Activated CD4-positive, CD25-positive, alpha-beta regulatory T cell (primary cell): ENCODE measurements at places on chromosomes 11 and 22.

DNA sequence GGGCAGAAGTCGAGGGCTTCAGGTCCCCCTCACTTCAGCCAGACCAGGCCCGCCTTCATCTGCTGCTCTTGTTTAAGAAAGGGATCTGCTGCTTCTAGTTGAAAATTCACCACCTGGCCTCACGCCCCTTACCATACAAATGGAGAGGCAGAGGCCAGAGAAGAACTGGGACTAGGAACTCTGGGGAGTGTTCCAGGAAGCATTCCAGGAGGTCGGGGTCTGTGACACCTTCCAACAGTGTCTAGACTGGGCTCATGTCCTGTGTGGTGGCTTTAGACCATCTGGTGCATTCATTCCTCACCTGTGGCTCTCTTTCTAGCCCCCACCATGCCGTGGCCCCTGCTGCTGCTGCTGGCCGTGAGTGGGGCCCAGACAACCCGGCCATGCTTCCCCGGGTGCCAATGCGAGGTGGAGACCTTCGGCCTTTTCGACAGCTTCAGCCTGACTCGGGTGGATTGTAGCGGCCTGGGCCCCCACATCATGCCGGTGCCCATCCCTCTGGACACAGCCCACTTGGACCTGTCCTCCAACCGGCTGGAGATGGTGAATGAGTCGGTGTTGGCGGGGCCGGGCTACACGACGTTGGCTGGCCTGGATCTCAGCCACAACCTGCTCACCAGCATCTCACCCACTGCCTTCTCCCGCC, 12.3 kb downstream of the TSKU start:
- no peak for DNase-seq

DNA sequence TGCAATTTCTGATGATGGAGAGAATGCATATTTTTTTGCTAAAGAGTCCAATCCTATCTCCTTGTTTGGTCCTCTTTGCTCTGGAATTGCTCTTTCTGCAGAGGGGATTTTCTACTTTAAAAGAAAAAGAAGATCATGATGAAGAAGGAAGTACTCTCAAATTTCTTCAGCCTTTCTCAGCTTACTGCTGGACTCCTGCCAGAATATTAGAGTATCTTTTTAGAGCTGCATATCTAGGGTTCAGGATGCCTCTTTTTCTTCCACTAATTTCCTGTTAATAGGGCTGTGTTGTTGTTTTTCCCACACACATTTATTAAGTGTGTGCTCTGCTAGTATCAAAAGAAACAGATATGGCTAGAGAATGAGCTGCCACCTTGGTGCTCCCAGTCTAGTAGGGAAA, 18.2 kb downstream of the UBASH3B start:
- DNase-seq, result no peak

- DNase-seq, result no peak
These were observed 13.5 kb upstream of the MTMR2 start for GRCh38 chr11:95937358-95937757.

DNA sequence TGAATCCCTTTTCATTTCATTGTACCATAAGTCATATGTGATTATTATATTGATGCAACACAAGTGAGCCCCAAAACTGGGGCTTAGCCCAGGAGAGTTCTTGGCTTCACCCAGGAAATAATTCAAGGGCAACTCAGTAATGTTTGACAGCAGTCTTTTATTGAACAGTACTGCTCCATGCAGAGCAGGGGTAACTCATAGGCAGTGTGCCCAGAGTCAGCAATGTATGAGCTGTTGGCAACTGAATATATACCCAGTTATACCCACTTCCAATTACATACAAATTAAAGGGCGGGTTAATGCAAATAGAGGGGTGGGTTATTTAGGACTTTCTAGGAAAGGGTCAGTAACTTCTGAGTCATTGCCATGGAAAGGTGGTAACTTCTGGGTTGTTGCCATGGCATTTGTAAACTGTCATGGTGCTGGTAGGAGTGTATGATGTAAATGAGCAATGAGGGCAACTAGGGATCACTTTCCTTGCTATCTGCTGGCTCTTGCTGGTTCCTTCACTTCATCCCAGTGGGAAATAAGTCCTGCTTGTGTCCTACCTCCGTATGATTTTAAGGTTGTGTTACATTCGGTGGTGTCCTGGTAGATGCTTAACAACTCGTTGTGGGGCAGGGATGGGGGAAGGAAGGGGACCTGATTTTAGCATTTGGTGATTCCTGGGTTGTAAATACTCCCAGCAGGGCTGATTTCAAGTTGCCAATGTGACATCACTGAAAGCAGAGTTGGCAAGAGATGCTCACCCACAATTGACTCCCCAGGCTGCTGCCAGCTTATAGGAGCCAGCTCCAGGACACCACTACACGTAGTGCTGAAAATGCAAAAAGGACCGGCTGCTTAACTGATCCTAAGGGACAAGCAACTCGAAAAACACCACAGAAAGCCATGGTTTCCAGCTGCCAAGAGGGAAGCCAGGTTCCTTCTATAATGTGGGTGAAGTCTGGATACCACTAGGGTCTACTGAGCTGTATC, 70.1 kb downstream of the SYT9 start:
- DNase-seq, result no peak

GRCh38 chr11:84564180-84564866, 1062.8 kb downstream of the DLG2 start:
- DNase-seq, result no peak
